ENCODE measurements at places on chromosomes 7 and 10.

GRCh38 chr10:73916761-73917470 lies 6.0 kb downstream of the PLAU start:
- no peak for DNase-seq

GRCh38 chr7:40455485-40455884 lies 320.7 kb downstream of the SUGCT start:
- DNase-seq: no peak

GRCh38 chr7:8205537-8205936 lies 56.4 kb downstream of the ICA1 start:
- no peak for DNase-seq

DNA sequence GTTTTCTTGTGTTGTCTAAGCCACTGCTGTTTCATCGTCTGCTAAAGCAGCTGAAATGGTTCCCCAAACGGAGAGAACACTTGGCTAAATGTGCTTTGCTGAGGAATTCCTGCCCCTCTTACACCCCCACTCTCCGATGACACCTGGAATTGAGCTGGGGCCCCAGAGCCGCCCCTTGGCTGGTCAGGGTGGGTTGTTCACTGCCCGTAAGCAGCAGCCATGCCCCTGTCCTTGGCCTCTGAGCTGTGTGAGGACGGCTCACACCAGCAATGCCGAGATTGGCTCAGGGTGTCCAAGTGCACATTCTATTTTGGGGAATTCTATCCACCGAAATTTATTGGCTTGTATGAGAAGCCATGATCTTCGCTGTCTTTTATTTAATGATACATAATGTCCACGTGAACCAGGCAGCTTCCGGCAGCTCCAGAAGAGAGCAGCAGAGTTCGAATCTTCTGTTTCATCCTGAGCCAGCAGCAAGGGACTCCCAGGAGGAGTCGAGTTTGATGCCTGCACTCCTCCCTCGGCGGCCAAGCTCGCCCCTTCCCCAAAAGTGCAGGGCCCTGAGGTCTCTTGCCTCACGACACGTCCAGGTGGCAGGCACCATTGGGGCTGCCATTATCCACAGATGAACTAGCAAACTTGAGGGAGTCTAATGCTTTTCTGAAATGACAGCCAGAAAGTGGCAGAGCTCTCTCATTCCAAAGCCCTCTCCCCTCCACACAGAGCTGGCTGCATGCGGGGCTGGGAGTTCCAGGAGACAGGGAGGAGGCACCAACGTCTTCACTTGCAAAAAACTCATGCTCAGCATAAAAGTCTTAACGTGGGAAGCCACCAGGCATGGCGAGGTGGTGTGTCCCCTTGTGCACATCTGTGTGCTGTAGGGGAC lies 114.0 kb downstream of the WDR37 start:
- DNase-seq: no peak

- DNase-seq: no peak
Observed at GRCh38 chr10:77604063-77604462, 33.5 kb downstream of the KCNMA1 start.

GRCh38 chr7:91405092-91405788 lies 141.0 kb downstream of the FZD1 start:
- DNase-seq: no peak
